Transverse colon (tissue), 4 donors: ENCODE measurements at places on chromosomes 5 and 9. TPM values are rescaled to one million over a fixed set of nuclear protein-coding genes. Genes with fewer than 3 reads are reported as not detected.

- H3K36me3 ChIP-seq = peaks cover 7% of the 10 kb centered on the region
- H3K4me1 ChIP-seq = peaks cover 2% of the 10 kb centered on the region
- no peak for DNase-seq
- no peak overlapping the region for H3K4me3 ChIP-seq
- no peaks in the 10 kb centered on the region for H3K27me3 ChIP-seq
- H3K27ac ChIP-seq = no peak overlapping the region
Measured at GRCh38 chr5:131321066-131321465, 57.2 kb downstream of the CDC42SE2 start.

DNA sequence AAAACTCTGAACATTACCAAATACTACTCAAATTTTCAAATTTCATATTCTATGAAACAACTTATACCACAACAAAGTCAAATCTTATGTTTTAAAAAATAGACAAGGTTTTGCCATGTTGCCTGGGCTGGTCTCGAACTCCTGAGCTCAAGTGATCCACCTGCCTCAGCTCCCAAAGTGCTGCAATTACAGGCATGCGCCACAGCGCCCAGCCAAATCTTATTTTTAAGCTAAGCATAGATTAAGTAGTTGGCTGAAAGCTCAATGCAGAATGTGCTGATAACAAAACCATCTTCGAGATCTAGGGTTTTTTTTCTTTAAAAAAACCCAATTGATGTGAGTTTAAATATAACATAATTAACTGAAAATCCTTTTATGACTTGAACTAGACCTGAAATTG lies 6.4 kb downstream of the LMBRD2 start:
- peaks cover 7% of the 10 kb centered on the region for H3K4me1 ChIP-seq
- no peak for DNase-seq
- H3K27me3 ChIP-seq = no peaks in the 10 kb centered on the region
- peaks cover 7% of the 10 kb centered on the region for H3K36me3 ChIP-seq
- no peak overlapping the region for H3K27ac ChIP-seq
- no peak overlapping the region for H3K4me3 ChIP-seq

DNA sequence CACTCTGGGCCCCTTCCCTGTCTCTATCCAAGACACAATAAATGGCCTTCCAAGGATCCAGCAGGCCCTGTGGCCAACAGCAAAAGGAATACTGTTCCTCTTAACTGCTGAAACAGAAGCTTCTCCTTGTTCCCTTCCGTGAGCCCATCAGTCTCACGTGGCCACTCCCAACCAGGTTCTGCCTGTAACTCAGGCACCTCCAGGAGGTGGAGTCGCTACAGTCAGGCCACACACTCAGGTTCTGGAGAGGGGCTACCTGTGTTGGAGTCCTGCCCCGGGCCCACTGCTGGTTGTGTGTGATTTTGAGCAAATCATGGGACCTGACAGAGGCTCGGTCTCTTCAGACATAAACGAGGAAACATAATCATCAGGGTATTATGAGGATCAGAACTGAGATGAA lies 10.3 kb downstream of the FAT2 start:
- no peak for DNase-seq
- H3K4me1 ChIP-seq = no peaks in the 10 kb centered on the region
- H3K36me3 ChIP-seq = no peaks in the 10 kb centered on the region
- H3K27me3 ChIP-seq = no peaks in the 10 kb centered on the region
- no peak overlapping the region for H3K27ac ChIP-seq
- no peak overlapping the region for H3K4me3 ChIP-seq

CD72 gene
- 21.9 TPM for total RNA-seq

C7 gene
- 77.4 TPM for total RNA-seq

GPR151 gene
- not detected for total RNA-seq

ANKRD55 gene
- not detected for total RNA-seq

DNA sequence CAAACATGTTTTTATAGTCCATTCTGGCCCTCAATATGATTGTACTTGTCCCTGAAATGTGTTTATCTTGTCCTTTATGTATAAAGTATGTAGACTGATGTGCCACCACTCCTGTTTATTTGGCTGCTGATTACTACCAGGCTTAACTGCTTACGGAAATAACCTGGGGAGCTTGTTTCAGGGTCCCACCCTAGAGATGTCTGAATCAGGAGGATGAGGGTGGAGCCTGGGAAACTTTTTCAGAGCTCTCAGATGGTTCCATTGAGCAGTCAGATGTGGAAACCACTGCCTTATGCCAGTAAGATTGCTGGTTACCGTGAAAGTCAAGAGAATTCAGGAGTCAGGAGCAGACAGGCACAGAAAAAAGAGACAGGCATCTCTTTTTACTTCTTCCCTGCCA lies 19.2 kb downstream of the SLC23A1 start:
- no peaks in the 10 kb centered on the region for H3K27me3 ChIP-seq

DNA sequence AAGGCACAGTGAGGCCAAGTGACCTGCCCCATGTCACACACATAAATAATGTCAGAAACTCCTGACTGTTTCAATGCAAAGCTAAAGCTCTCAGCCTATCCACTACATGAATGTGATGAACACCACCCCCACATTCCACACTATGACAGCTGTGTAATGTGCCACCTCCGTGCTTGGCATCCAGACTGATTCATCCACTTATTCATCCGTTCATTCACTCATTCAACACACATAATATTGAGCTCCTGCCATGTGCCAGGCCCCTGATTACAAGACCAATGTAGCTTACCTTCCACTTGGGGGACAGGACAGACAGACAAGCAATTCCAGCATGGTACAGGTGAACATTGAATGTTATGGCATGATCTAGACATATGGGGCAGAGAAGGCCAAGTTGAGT lies 46.2 kb upstream of the FABP6 start:
- no peak overlapping the region for H3K4me3 ChIP-seq
- no peaks in the 10 kb centered on the region for H3K27me3 ChIP-seq
- no peak overlapping the region for H3K27ac ChIP-seq
- no peak for DNase-seq
- no peaks in the 10 kb centered on the region for H3K36me3 ChIP-seq

- no peaks in the 10 kb centered on the region for H3K4me1 ChIP-seq
- no peak for DNase-seq
- H3K27ac ChIP-seq = no peak overlapping the region
- no peaks in the 10 kb centered on the region for H3K27me3 ChIP-seq
Measured at GRCh38 chr9:80085668-80086067, 513.9 kb downstream of the TLE4 start.

DNA sequence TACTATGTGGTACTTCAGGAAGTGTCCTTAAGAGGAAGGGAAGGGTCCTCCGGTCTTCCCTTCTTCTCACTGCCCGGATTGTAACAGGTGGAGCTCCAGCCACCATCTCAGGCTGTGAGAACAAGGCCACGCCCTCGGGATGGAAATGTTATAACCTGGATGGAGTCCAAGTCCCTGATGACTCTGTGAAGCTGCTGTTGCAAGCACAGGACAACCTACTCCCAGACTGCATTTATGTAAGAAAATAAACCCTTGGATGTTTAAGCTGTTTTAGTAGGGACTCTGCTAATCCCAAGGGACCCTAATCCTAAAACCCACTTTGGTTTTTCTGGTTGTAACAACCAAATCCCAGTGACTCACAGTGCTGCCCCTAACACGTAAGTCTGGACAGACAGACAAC lies 221.6 kb downstream of the ACTL7B start:
- H3K27me3 ChIP-seq = no peaks in the 10 kb centered on the region
- H3K4me1 ChIP-seq = no peaks in the 10 kb centered on the region
- peak; percentile 57 for DNase-seq
- H3K4me3 ChIP-seq = no peak overlapping the region
- no peaks in the 10 kb centered on the region for H3K36me3 ChIP-seq

- peak; percentile 47 for DNase-seq
- peaks cover 18% of the 10 kb centered on the region for H3K4me1 ChIP-seq
- H3K36me3 ChIP-seq = peaks cover 25% of the 10 kb centered on the region
- H3K27ac ChIP-seq = peak overlapping the region; percentile 77
Measured at GRCh38 chr9:114366334-114367128, 21.3 kb downstream of the AKNA start.

FGF1 gene
- 0.41 TPM for total RNA-seq

OSMR gene
- 6.3 TPM for total RNA-seq

- no peaks in the 10 kb centered on the region for H3K27me3 ChIP-seq
- no peak overlapping the region for H3K4me3 ChIP-seq
- H3K4me1 ChIP-seq = no peaks in the 10 kb centered on the region
- DNase-seq = no peak
Measured at GRCh38 chr5:58477760-58478376, 13.4 kb upstream of the GAPT start.

DNA sequence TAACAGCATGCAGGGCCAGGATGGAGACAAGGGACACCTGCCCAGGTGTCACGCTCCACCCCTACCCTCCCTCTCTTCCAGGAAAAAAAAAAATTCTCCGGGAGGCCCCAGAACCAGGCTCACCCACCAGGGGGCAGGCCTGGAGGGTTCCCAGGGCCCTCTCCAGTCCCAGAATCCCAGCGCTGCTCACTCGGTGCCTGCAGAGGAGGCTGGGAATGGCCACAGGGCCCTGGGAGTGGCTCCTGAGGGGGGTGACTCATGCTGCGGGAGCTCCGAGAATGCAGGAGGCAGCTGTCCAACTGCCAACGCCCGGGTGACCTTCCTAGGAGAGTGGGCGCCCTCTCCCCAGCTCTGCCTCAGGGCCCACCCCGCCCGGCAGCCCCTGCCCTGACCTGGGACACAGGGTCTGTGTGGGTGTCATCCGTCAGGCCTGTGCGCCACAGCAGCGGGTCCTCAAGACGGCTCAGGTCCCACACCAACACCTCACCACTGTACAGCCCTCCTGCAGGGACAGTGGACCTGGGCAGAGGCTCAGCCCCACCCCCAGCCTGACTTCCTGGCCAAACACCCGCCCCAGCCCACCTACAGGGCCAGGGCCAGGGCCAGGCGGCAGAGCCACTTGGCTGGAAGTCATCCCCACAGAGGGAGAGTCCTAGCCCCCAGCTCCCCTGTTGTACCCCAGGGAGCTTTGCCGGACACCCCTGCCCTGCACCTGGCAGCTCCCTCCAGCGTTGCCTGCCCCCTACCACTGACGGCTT lies 21.2 kb downstream of the DYNC2I2 start:
- H3K27ac ChIP-seq = peak overlapping the region; percentile 92
- no peak overlapping the region for H3K4me3 ChIP-seq
- no peaks in the 10 kb centered on the region for H3K27me3 ChIP-seq
- peaks cover 20% of the 10 kb centered on the region for H3K36me3 ChIP-seq
- peaks cover 15% of the 10 kb centered on the region for H3K4me1 ChIP-seq

DNA sequence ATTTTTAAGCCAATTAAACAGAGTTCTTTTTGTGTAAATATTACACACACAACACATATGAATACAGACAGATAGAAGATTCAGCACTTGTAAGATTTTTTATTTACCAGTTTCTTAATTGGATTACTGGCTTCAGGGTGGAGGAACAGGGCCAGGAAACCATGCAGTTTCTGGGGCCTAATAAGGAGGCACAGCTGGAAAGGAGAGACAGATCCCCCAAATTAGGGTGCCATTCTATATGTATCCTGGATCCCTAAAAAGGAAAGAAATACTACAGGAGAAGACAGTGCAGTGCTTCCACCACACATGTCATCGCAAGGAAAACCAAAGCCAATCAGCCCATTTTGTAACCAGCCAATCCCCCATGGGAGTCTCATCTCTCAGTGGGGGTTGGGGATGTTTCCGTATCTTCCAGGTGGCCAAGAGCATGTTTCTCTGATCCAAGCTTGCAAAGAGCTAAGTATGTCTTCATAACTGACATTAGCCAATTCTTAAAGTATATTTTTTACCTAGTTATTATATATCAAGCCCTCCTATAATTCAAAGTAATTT lies 15.8 kb upstream of the ABO start:
- no peaks in the 10 kb centered on the region for H3K36me3 ChIP-seq
- H3K27me3 ChIP-seq = peaks cover 3% of the 10 kb centered on the region
- H3K4me3 ChIP-seq = no peak overlapping the region
- DNase-seq = no peak

TMEM141 gene
- 392 TPM for total RNA-seq

DNA sequence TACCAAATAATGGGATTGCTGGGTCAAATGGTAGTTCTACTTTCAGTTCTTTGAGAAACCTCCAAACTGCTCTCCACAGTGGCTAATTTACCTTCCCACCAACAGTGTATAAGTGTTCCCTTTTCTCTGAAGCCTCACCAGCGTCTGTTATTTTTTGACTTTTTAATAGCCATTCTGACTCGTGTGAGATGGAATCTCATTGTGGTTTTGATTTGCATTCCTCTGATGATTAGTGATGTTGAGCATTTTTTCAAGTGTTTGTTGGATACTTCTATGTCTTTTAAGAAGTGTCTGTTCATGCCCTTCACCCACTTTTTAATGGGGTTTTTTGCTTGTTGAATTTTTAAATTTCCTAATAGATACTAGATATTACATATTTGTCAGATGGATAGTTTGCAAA lies 28.4 kb upstream of the SUSD1 start:
- no peak for DNase-seq
- H3K4me1 ChIP-seq = no peaks in the 10 kb centered on the region
- no peaks in the 10 kb centered on the region for H3K27me3 ChIP-seq
- no peak overlapping the region for H3K4me3 ChIP-seq

GRCh38 chr5:35198075-35198474 lies 32.2 kb downstream of the PRLR start:
- no peaks in the 10 kb centered on the region for H3K36me3 ChIP-seq
- peaks cover 37% of the 10 kb centered on the region for H3K4me1 ChIP-seq
- no peaks in the 10 kb centered on the region for H3K27me3 ChIP-seq

- no peaks in the 10 kb centered on the region for H3K27me3 ChIP-seq
- no peak for DNase-seq
- H3K36me3 ChIP-seq = no peaks in the 10 kb centered on the region
- no peak overlapping the region for H3K4me3 ChIP-seq
- H3K4me1 ChIP-seq = no peaks in the 10 kb centered on the region
Measured at GRCh38 chr5:171797543-171797942, 11.9 kb downstream of the SMIM23 start.

SDHA gene
- 275 TPM for total RNA-seq

GRCh38 chr9:88818495-88819201 lies 172.6 kb upstream of the S1PR3 start:
- H3K27ac ChIP-seq = no peak overlapping the region
- no peaks in the 10 kb centered on the region for H3K36me3 ChIP-seq
- no peaks in the 10 kb centered on the region for H3K27me3 ChIP-seq
- no peaks in the 10 kb centered on the region for H3K4me1 ChIP-seq
- no peak for DNase-seq

- no peak overlapping the region for H3K4me3 ChIP-seq
- H3K27ac ChIP-seq = no peak overlapping the region
- no peaks in the 10 kb centered on the region for H3K27me3 ChIP-seq
Measured at GRCh38 chr5:43156388-43156787, 35.6 kb upstream of the NIM1K start.

GRCh38 chr9:115400796-115401195 lies 282.8 kb upstream of the TNC start:
- no peak overlapping the region for H3K27ac ChIP-seq
- no peak overlapping the region for H3K4me3 ChIP-seq
- no peaks in the 10 kb centered on the region for H3K27me3 ChIP-seq
- no peak for DNase-seq
- H3K4me1 ChIP-seq = no peaks in the 10 kb centered on the region

- peak overlapping the region; percentile 100 for H3K27ac ChIP-seq
- peak; percentile 83 for DNase-seq
- peak overlapping the region; percentile 78 for H3K4me3 ChIP-seq
- no peaks in the 10 kb centered on the region for H3K27me3 ChIP-seq
- H3K4me1 ChIP-seq = peaks cover 49% of the 10 kb centered on the region
Measured at GRCh38 chr9:137240318-137240840, 708 bp upstream of the TUBB4B start.

FCN2 gene
- total RNA-seq = not detected

GRCh38 chr5:106172681-106173532 lies 1497.8 kb downstream of the EFNA5 start:
- H3K27me3 ChIP-seq = no peaks in the 10 kb centered on the region
- no peaks in the 10 kb centered on the region for H3K36me3 ChIP-seq
- H3K4me1 ChIP-seq = no peaks in the 10 kb centered on the region
- H3K27ac ChIP-seq = no peak overlapping the region
- H3K4me3 ChIP-seq = no peak overlapping the region
